HL-60 (cell line): ENCODE measurements at places on chromosomes 7 and 10.

DNA sequence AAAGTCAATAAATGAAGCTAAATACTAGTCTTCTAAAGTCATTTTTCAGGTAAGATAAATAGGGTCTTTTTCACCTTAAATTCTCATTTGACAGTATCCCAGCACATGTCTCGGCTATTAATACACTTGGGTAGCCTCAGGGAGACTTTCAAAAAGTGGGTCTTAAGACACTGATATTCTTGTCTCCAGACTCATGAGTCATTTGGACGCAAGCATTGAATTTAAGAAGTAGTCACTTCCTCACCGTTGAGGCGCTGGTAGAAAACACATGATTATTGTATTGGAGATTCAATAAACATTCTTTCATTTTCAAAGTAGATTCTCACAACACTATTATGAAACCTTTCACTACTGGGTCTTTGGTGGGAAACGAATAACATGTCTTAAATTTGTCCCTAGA lies 108.9 kb upstream of the SP8 start:
- no peak for DNase-seq

DNA sequence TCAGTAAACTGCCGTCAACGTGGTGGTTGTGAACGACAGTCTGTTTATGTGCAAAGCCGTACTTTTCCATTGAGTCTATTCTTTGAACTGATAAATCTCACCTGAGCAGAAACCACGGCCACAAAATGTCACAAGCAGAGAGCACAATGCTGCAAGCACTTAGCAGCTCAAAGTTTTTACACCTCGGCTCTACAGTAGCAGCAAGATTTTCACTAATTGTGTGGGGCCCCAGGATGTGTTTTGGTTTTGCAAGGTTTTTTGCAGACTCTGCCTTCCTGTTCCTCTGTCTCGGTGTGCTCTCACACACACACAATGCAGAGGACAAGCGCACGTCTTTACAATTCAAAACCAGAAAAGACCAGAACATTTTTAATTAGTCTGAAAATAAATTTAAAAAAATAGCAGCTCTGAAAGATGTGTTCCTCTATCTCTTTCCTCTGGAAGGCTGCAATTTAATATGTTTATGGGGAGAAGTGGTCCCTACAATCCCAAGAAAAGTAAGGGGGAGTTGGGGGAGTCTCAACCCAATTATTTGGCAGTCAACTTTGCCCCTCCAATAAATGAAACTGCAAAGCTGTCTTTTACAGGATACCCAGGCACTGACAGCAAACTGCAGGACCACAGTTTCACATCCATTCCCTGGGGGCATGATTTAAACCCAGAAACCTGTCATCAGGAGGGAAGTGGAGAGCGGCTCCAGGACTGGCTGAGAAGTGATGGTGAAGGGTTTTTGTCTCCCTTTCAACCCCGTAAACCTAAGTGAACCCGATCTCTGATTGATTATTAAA lies 73.8 kb upstream of the SFMBT2 start:
- peak; percentile 61 for DNase-seq

DNA sequence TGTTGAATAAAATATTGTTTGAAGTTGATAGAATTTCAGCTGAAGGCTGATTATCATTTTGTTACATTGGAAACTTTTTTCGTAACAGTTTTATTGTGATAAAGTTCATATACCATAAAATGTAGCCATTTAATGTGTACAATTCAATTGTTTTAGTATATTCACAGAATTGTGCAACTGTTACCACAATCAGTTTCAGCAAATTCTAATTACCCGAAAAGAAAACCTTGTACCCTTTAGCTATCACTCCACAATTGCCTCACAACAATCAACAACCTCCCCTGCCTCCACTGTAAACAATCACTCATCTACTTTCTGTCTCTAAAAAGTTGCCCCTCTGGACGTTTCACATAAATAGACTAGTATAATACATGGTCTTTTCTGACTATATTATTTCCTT lies 179.7 kb upstream of the BET1 start:
- DNase-seq: no peak

GRCh38 chr10:22613011-22613410 lies 101.4 kb downstream of the PIP4K2A start:
- no peak for DNase-seq

GRCh38 chr7:122676466-122676865 lies 22.5 kb downstream of the RNF133 start:
- DNase-seq: no peak

DNA sequence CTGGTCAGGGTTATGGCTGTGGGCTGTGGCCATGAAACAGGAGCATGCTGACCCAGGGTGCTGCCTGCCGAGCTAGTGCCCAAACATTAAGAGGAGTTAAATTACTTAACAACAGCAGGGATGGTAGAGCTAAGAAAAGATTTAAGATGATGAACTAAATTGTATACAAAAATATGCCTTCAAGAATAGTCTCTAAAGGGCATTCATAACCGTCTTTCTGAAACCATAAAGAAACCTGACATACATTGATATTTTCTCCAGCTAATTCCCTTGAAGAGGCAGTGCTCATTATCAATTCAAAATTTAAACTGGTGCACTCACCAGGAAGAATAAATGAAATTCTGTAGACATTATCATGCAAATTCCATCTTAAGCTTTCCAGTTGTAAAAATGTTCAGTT lies 265.8 kb upstream of the TAC1 start:
- no peak for DNase-seq

GRCh38 chr7:138186951-138187351 lies 110.7 kb downstream of the AKR1D1 start:
- no peak for DNase-seq
